ENCODE measurements at places on chromosomes 4 and X.

- no peaks in the 10 kb centered on the region for H3K4me1 ChIP-seq
- no peaks in the 10 kb centered on the region for H3K36me3 ChIP-seq
Measured at GRCh38 chrX:24648495-24648894, 1.3 kb upstream of the PCYT1B start.

- DNase-seq = no peak
- no peaks in the 10 kb centered on the region for H3K36me3 ChIP-seq
- H3K4me1 ChIP-seq = no peaks in the 10 kb centered on the region
- no peak overlapping the region for H3K27ac ChIP-seq
- H3K4me3 ChIP-seq = no peak overlapping the region
- H3K27me3 ChIP-seq = no peaks in the 10 kb centered on the region
Measured at GRCh38 chr4:88928852-88929251, 128.1 kb downstream of the FAM13A start.

- H3K4me1 ChIP-seq = no peaks in the 10 kb centered on the region
- H3K27ac ChIP-seq = no peak overlapping the region
- no peak for DNase-seq
- no peaks in the 10 kb centered on the region for H3K36me3 ChIP-seq
- H3K4me3 ChIP-seq = no peak overlapping the region
Measured at GRCh38 chrX:107146670-107147069, 28.0 kb upstream of the RBM41 start.

DNA sequence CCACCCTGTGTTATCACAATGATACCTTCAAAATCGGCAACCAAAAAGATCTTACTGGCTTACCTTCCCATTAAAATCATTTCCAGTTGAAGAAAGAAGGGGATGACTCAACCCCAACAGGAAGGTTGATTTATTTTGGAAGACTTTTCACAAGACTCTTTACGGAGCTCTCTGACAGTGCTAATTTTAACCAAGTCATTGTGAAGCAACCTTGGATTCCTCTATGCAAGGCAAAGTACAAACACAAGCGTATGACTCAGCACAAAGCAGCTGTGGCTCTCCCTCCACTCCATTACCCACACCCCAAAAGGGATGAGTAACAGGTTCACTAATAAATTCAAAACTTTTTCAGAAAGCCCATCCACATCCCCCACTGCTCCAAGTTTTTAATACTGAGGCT lies 213.8 kb upstream of the FGF13 start:
- no peaks in the 10 kb centered on the region for H3K4me1 ChIP-seq
- H3K4me3 ChIP-seq = no peak overlapping the region
- no peaks in the 10 kb centered on the region for H3K27me3 ChIP-seq
- no peak for DNase-seq
- H3K36me3 ChIP-seq = no peaks in the 10 kb centered on the region

GRCh38 chr4:175946472-175947116 lies 119.0 kb upstream of the WDR17 start:
- H3K27me3 ChIP-seq = no peaks in the 10 kb centered on the region
- H3K27ac ChIP-seq = no peak overlapping the region
- DNase-seq = no peak
- H3K36me3 ChIP-seq = no peaks in the 10 kb centered on the region
- H3K4me1 ChIP-seq = no peaks in the 10 kb centered on the region
- no peak overlapping the region for H3K4me3 ChIP-seq

GRCh38 chr4:138871555-138871875 lies 144.1 kb upstream of the NOCT start:
- H3K4me1 ChIP-seq = no peaks in the 10 kb centered on the region
- no peaks in the 10 kb centered on the region for H3K36me3 ChIP-seq
- H3K27ac ChIP-seq = no peak overlapping the region
- H3K4me3 ChIP-seq = no peak overlapping the region
- no peaks in the 10 kb centered on the region for H3K27me3 ChIP-seq

DNA sequence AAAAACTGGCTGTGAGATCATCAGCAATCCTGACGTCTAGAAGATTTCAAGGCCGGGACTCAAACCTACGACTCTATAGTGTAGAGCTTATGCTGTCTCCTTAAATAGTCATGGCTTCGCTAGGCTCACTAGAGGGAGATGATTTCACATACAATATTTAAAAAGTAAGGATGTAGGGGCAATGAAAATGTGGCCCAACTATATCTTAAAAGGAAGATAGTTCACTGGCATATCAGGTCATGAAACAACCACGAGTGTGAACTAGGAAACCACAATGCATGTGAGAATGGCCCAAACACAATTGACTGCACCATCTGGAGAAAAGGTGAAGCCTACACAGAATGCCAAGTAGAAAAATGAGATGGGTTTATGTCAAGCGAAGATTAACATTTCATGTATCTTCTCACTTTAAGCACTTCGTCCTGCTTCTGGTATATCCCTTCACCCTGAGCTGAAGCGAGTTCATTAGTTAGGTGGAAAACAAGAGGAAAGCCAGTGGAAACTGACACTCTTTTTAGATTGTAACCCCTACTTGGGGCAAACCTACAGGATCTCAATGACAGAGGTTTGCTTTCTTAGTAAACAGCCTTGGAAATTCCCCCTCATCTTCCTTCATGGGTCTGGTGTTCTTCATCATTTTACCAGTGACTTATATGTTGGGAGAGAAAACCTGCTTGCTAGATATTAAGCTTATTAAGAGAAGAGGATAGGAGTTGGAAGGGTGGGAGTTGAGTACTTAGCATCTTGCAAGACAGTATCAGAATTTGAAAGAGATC lies 17.4 kb downstream of the FAM9C start:
- no peaks in the 10 kb centered on the region for H3K27me3 ChIP-seq
- H3K4me3 ChIP-seq = no peak overlapping the region
- H3K36me3 ChIP-seq = no peaks in the 10 kb centered on the region
- H3K4me1 ChIP-seq = peaks cover 1% of the 10 kb centered on the region
- DNase-seq = no peak

DNA sequence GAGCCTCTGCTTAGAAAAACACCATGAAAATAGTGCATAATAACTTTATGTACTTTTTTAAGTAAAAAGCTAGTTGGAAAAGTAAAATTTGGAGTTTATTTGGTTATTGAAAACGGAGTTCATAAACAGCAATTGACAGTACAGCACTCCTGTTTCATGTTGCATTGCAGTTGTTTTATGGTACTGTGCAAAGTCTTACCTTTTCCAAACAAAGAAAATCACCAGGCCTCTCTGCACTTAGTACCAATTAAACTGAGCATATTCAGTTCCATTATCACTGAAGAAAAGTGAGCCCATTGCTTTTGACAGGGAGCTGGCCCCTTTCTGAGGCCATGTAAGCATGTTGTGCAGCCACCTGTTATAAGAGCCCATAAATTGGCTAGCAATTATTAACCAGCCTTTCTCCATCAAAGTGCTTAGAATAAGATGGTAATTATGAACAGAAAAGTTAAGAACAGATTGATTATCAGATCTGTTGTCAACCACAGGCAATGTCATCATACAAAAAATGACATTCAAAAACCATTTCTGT lies 376.6 kb upstream of the EMCN start:
- DNase-seq = no peak
- H3K4me3 ChIP-seq = no peak overlapping the region
- H3K27ac ChIP-seq = no peak overlapping the region
- no peaks in the 10 kb centered on the region for H3K4me1 ChIP-seq

DNA sequence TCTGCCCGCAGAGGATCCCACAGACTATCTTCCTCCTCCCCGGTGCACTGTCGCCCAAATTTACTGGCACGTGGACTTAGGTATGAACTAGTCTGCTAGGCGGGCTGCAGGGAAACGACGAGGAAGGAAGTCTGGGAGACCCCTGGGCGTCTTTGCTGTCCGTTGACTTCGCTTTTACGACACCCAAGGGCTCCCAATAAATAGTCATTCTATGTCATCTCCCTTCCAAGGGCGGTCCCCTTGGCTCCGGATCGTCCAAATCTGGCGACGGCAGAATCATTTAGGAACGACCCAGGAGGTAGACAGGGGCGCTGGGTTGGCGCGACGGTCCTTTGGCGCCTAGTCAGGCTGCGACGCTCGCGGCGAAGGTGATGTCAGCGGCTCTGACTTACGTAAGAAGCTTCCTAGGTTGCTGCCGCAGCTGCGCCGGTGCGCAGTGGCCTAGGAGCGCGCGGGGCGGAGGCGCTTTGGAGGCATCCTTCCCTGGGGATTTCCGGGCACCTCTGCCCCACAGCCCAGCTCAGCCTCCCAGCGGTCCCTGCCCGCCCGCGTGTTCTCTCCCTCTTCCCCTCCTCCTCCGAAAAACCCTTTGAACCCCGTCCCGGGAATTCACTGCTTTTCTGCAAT lies 2.2 kb downstream of the NHS start:
- peaks cover 2% of the 10 kb centered on the region for H3K4me1 ChIP-seq
- H3K27me3 ChIP-seq = peaks cover 14% of the 10 kb centered on the region
- DNase-seq = no peak
